ENCODE measurements at places on chromosomes 7 and 10. TPM values are rescaled to one million over a fixed set of nuclear protein-coding genes. Genes with fewer than 3 reads are reported as not detected.

DNA sequence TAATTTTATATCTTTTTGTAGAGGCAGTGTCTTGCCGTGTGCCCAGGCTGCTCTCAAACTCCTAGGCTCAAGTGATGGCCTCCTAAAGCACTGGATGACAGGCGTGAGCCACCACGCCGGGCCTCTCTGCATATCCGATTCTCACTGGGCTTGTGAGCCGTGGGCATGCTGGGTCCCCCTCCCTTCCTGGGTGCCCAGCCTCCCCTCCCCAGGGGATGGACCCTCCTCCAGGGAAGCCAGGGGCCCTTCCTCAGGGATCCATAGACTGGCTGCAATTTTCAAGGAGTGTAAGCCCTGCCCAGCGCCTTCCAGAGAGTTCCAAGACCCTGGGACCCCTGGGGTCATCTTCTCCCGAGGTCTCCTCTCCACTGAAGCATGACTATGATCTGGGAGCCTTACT is 23.7 kb upstream of the ELFN1 start:
- DNase-seq = no peak

GRCh38 chr7:47008461-47008860 is 573.5 kb downstream of the TNS3 start:
- DNase-seq = no peak

DNA sequence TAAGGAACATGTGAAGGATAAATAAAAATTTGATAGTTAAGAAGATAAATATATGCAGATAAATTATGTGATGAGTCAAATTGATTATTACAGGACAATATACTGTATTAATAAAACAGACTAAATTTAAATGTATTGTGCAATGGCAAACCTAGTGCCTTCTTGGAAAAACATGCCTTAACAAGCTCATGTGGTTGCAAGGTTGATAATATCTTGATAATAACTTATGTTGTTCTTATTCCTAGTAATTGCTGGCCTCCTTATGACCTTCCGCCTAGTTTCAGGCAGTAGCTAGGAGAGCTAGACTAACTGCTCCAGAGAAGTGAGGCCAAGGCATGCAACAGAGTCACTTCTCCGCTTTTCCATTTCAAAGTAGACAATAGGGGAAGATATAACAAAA is 7.6 kb upstream of the RAB11FIP2 start:
- DNase-seq = no peak

GRCh38 chr10:78038105-78038504 is 4.4 kb downstream of the RPS24 start:
- DNase-seq = no peak

The ZNF485 gene
- 5.8 TPM for total RNA-seq

DNA sequence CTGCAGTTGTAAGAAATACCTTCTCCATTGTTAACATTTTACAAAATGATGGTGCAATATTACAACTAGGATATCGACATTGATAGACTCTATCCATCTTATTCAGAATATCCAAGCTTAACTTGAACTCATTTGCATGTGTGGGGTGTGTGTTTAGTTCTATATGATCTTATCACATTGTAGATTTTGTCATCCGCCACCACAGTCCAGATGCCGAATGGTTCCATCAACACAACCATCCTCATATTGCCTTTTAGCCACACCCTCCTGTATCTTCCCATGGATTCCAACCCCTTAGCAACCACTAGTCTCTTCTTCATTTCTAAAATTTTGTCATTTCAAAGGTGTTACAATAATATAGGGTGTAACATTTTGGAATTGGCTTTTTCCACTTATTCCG is 452.9 kb upstream of the AKR1E2 start:
- DNase-seq = no peak

DNA sequence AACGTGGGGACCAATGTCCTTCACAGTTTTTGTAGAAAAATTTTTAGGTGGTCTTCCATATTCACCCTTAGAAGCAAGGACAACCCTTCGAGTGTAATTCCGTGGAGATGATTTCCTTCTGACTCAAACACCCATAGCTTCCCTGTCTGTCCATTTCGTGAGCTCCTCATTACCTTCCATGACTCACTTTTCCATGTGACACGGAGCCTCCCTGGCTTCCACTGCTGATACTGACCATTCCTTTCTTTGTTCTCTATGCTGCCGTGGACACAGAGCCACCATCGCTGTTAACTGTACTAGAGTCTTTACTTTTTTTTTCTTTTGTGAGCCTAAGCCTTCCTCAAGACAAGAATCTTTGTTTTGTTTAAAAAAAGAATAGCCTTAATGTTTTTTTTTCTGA is 12.5 kb upstream of the ARMS2 start:
- DNase-seq = no peak

The NPTX2 gene
- total RNA-seq = not detected

The LRRTM3 gene
- not detected for total RNA-seq

- DNase-seq = no peak
These were observed 13.4 kb downstream of the SSC4D start for GRCh38 chr7:76395965-76396726.

The PSD gene
- 9.7 TPM for total RNA-seq

- no peak for DNase-seq
These were observed 32.4 kb downstream of the NOLC1 start for GRCh38 chr10:102184606-102185005.

DNA sequence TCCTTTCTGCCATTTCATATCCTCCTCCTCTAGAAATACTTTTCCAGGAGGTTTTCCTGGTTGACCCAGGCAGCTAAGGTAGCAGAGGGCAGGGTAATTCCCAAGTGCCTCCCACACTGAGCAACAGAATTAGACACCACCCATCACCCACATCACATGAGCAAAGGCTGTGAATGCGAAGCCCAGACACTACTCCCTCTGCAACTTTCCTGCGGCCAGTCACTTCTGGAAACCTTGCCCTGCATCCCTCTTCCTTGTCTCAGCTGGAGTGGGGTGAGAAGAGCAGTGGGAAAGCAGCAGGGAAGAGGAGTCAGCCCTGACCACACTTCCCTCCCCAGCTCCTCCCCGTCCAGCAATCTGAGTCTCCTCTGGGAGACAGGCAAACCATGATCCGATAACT is 15.2 kb downstream of the TMEM176B start:
- DNase-seq = no peak

DNA sequence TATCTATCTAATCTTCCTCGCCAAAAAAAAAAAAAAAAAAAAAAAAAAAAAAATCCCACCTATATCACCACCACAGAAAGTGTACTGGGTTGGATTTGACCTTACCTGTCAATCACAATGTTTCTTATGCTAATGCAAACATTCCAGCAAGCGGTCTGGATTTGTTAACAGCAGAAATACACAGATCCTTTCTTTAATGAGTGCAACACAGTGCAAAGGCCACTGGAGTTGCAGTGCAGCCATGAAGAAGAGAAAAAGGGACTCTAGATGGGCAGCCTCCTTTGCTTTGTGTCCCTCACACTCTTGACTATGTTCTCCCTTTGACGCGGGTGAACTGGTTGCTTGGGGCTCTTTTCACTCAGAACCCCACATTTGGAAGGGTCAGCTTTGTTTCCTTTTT is 127.3 kb upstream of the PRKCQ start:
- DNase-seq = no peak

DNA sequence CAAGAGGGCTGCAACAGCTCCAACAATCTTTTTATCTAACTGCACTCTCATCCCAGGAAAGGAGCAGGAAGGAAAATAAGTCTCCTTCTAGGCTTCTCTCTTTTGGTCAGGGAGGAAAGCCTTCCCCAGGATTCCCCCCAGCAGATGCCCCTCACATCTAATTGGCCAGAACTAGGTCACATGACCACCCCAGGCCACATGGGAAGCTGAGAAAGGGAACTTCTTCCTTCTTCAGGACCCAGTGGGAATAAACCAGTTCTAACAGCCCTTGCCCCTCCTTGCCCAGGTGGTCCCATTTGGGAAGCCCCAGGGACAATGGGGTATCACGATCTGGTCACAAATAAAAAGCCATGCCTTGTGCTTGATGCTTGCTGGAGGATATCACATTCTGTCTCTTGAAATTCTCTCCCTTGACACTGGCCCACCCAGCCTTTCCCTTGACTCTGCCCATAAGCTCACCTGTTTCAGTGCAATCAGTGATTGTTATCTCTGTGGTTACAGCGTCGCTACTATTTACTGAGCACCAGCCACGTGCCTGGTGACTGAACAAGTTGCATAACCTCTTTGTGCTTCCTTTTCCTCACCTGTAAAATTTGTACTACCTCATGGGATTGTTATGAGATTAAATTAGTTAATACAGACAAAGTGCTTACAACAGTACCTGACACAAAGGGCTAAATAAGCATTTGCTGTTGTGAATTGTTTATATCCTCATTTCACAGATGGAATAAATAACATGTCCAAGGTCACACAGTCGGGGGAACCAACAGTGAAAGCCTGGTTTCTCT is 9.0 kb upstream of the TACR2 start:
- no peak for DNase-seq

The HTR5A gene
- total RNA-seq = not detected

DNA sequence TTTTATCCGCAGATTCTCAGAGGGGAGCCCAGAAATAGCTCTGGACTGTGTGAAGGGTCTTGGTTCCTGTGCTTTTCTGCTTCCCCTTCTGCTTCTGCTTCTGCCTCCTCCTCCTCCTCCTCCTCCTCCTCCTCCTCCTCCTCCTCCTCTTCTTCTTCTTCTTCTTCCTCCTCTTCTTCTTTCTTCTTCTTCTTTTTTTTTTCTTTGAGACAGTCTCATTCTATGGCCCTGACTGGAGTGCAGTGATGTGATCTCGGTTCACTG is 11.6 kb downstream of the PDZD7 start:
- DNase-seq = no peak

GRCh38 chr7:77913977-77914607 is 115.5 kb downstream of the PHTF2 start:
- DNase-seq = no peak

DNA sequence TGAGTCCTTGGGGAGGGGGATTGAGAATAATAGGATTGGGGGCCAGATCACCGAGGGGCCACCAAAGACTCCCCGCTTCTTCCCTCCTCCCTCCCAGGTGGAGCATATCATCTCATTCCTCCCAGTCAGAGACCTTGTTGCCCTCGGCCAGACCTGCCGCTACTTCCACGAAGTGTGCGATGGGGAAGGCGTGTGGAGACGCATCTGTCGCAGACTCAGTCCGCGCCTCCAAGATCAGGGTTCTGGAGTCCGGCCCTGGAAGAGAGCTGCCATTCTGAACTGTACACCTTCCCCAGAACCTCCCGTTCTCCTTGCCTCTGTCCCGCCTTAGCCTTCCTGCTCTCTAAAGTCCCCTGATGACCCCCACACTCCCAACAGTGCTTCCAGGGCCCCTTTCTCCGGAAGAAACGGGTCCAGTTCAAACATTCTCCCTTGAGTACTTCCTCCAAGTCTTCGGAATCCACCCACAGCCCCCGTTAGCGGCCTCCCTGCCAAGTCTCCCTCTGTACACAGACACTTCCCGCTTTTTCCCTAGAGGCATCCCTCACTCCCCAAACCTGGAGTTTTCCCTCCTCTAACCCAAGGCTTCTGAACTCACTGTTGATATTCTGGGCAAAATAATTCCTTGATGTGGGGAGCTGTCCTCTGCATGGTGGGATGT is 4.1 kb downstream of the FBXO24 start:
- DNase-seq = no peak

DNA sequence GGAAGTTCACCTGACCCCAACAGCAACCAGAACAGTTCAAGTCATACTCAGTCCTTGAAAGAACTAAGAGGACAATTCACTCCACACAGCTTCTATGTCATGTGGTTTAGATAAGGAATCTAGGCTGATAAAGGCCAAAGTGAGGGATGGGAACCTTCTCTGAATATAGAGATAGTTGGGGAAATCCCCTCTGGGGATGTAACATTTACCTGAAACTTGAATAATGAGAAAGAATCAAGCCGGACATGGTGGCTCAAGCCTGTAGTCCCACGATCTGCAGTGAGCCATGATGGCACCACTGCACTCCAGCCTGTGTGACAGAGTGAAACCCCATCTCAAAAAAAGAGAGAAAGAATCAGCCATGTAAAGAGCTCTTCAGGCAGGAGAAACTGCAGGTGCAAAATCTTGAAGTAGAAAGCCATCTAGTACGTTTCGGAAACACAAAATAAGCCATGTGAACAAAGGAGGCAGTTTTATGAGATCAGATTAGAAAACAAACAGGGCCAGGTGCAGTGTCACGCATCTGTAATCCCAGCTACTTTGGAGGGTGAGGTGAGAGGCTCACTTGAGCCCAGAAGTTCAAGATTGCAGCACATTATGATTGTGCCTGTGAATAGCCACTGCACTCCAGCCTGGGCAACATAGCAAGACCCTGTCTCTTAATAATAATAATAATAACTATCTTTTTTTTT is 4.5 kb upstream of the DNMBP start:
- DNase-seq = no peak

GRCh38 chr10:66180581-66181318 is 745.1 kb upstream of the LRRTM3 start:
- DNase-seq = peak; percentile 47

The CPA2 gene
- total RNA-seq = 1.5 TPM

The MUC3A gene
- 30.8 TPM for total RNA-seq

The GSAP gene
- not detected for total RNA-seq

The EVX1 gene
- 0.25 TPM for total RNA-seq

DNA sequence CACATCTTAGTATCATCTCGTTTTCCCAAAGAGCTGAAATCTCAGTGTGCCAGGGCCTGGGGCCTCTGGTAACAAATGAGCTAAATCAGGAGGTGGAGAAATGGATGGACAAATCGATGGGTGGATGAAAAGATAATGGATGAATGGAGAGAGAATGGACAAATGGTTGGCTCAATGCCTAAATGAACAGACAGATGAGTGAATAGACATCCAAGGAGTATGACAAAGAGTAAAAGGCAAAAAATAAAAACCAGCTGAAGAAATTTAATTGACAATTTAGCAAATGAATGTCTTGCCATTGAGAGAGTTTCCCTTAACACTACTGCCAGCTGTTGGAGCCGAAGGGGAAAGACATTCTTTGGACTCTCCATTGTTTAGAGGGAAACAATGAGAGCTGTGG is 8.0 kb downstream of the SYCE1 start:
- DNase-seq = no peak

DNA sequence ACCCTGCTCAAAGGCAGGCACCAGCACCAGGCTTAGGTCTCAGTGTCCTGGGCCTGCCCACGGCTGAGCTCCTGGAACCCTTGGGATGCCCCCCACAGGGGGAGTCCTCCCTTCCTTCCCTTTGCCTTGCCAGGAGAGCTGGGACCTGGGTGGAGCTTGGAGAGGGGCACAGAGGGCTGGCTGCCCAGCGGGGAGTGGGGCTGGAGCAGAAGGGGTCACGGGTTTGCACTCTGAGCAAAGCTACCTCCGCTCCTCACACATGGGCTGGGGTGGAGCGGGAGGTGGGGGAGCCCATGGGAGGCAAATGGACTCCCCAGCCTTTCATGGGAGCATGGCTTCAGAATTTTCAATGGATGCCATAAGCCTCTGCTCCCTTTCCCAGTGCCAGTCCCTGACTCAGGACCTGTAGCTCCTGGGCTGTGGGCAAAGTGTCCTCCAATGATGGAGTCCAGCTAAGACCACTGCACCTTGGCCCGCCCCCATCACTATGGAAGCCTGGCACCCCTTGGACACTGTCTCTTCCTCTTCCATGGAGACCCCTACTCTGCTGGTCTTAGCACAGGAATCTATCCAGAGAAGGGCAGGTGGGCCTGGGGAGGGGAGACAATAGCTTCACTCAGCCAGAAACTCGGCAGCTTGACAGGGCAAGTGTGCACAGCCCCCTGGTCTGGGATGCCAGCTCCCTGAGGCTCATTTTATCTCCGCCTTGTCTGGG is 39.9 kb downstream of the LDB3 start:
- no peak for DNase-seq

All from HCT116 (cell line).